ENCODE measurements at places on chromosomes 5 and 9. TPM values are rescaled to one million over a fixed set of nuclear protein-coding genes. Genes with fewer than 3 reads are reported as not detected.

DNA sequence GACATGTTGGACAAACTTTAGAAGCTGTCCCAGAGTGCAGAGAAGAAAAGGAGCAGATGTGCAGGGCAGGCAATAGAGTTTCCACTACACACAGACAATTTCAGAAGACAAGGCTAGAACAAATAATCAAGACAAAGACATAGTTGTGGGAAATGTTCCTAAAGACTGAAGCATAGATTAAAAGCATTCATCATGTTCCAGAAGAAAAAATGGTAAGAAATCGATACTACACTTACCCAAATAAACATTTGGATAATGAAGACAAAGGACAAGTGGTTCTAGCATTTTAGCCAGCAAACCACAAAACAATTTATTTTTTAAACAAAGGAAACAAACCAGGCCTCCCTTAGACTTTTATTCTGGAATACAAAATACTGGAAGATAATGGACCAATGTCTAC, 97.9 kb downstream of the FSTL4 start:
- DNase-seq: no peak

DNA sequence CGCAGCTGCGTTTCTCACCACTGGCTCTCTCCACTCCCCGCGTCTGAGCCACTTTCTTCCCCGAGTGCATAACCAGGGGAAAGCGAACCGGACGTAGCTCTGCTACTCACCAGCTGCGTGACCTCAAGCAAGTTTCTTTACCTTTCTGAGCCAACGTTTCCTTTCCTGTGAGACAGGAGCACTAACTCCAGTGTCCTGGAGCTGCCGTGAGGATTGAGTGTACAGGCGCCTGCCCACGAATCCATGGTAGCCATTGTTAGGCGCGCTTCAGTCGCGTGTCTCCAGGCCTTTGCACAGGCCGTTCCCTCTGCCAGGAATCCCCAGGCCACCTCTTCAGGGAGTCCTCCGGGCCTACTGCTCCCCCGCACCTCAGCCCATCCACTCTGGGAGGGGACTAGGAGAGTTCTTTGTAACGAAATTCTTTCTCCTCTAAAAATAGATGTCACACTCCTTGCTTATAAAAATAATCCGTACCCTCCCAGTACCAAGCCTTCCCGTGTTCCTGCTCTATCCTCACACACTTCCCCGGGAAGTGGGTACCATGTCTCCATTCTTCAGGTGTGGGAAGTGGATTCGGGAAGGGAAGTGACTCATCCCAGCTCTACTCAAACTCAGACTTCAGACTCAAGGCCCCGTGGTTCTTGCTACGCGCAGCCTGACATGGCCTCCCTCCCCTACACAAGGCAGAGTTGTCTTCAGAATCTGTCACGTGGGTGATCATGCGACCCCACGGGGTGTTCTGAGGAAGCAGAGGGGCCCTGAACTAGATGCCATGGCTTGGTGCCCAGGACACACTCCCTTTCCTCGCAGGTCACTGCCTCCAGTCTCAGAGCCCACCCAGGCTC, 16.1 kb upstream of the CRB2 start:
- DNase-seq: peak; percentile 85

- DNase-seq: peak; percentile 32
Observed at GRCh38 chr9:75148561-75148960, 60.2 kb downstream of the OSTF1 start.

DNA sequence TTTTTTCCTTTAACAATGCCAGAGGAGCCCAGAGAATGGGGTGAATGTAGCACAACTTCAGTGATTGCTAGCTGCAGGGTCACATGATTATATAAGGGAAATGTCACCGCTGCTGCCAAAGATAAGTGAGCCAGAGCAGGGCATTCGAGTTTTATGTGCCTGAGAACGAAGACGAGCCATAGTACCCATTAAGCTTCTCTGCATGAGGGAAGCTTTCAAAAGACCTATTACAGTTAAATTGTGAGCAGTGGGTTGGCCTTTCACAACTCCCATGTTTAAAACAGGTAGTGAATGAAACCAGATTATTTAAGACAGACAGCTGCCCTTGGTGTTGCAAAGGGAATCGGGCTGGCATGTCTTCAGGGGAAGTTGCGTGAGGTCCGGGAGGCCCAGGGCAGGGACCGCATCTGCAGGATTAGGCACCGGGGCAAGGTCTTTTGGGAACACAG, 82.4 kb upstream of the TNFAIP8 start:
- DNase-seq: peak; percentile 39

GRCh38 chr9:32957358-32957757, 44.1 kb downstream of the APTX start:
- no peak for DNase-seq

DNA sequence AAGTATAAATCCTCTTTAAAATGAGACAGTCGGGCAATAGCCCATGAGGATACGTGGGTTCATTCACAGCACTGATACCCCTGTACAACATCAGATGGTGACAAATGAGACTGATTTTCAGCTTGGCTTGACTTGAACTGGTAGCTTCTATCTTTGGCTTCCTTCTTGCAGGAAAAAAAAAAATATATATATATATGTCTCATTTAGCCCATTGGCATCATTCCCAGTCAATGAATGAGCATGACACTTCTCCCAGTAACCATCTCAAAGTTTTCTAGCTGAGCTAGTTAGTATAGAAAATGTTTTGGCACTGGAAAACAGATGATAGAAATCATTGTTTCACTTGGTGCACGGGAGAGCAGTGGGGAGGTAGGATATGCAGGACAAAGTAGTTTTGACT, 222.5 kb upstream of the TAS2R1 start:
- DNase-seq: no peak

Gene CYSRT1
- 0.26 TPM for total RNA-seq

Gene PCDHGB4
- not detected for total RNA-seq

Gene NAIP
- 5.0 TPM for total RNA-seq

Gene DPYSL3
- total RNA-seq: 0.12 TPM

All from activated naive CD4-positive, alpha-beta T cell treated with anti-CD3 and anti-CD28 coated beads for 36 hours (primary cell).